Stimulated activated CD4-positive, alpha-beta T cell treated with anti-CD3 and anti-CD28 coated beads, Interleukin-12 subunit alpha, Interleukin-12 subunit beta, amount 100 ng/mL, for 24 hours (primary cell): ENCODE measurements at places on chromosomes 3 and 15.

GRCh38 chr3:80190051-80190450 is 422.3 kb upstream of the ROBO1 start:
- DNase-seq, result no peak

DNA sequence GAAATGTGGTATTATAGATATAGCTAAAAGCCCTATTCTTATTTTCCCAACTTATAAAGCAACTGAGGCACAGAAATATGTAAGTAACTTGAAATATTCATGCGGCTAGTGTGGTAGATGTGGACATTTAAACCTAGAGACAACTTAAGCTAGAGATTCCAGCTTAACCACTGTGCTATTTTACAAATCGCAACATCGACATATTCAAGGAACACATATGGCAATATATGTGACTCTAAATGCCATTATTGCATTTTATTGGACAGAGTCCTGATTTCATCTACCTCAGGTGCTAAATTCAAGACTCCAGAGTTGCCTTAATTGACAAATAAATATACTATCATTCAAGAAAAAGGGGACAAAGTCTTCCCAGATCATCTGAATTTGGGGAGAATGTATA is 442.3 kb downstream of the NLGN1 start:
- no peak for DNase-seq

- no peak for DNase-seq
Measured at GRCh38 chr3:171420667-171421066, 39.5 kb downstream of the TNIK start.

GRCh38 chr15:69134791-69135190 is 25.6 kb upstream of the GLCE start:
- DNase-seq, result no peak

DNA sequence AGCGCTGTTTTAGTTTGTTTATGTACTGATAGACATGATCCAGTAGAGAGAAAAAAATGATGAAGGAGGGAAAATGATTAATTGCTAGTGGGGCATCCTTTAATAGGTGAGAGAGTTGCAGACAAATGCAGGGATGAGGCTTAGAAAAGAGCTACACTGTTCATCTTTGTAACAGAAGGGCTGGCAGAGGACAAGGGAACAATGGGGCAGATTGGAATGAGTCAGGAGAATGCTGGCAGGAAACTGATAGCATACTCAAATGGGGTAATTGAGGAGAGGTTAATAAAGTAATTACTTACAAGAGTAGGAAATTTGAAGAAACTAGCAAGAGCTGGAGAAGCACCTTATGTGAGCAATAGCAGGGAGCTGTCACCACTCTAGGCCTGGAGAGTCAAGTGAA is 170.9 kb downstream of the OXSM start:
- no peak for DNase-seq

- no peak for DNase-seq
Measured at GRCh38 chr3:107953722-107954121, 137.1 kb downstream of the CD47 start.

- DNase-seq, result no peak
Measured at GRCh38 chr3:49713336-49714105, 6.0 kb downstream of the AMIGO3 start.

DNA sequence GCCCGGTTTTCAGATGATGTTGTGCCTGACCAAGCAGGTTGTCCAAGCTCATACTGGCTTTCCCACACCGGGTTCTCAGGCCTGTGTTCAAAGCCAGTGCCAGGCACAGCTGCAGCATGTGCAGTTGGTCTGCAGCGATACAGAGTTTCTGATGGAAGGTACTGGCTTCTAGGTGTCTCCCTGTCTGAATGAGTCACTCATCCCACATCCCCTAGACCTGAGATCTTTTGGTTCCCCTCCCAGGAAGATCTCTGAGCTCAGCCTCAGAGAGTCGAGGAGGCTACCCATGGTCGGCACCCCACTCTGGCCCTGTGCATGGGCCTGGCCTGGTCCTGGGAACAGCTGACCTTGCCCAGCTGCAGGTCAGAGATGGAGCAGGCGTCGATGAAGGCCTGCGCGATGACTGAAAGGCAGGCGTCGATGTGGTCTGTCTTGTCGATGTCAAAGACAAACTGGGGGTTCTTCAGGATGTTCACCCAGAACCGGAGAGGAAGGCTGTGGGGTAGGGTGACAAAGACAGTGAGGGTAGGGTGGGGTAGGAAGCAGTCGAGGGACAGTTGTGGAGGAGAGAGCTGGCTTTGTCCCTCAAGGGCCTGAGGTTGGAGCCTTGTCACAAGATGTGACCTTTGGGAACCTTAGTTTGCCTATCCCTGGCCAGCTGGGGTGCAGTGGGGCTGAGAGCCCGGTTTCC is 15.3 kb downstream of the H1-8 start:
- DNase-seq, result no peak
